Left ventricle myocardium inferior (tissue), 1 donor: ENCODE measurements at places on chromosomes 1 and 21.

GRCh38 chr1:46595127-46595526 is 8.9 kb downstream of the MKNK1 start:
- peak; percentile 77 for DNase-seq

- no peak for DNase-seq
Observed at GRCh38 chr1:186730951-186731729, 50.9 kb upstream of the PTGS2 start.

GRCh38 chr1:33914531-33914930 is 50.7 kb downstream of the HMGB4 start:
- no peak for DNase-seq

DNA sequence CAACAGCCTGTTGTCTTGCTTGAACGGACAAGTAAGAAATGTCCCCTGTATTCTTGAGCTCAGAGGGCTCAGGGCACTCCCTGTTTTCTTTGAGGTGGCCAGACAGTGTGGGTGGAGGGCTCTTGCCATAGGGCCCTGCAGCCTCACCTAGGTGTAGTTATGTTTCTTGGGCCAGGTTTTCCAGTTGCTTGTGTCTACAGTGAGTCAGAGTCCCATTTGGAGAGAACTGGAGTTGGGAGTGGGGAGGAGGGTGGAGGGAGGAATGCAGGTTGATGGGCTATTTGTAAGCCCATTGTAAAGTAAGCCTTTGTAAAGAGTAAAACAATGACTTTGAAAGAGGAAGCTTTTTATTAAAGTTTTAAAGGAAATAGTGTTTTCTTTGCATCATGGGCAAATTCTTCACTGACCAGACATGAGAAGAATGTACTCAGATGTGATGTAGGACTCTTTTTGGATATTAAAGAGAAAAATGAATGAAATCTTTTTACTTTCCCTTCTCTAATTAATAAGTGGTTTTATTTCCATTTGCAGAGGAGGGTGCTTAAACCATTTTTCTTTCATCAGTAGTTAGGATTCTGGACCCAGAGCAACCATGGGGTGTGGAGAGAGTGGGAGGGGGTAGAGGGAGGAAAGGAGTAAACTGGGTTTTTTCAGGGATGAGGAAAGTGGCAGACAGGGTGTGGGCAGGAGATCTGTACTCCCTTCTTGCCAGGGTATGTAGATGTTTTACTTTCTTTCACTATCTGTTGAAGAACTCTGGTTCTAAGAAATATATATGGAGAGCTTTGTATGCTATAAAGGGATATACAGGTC is 45.1 kb upstream of the MACF1 start:
- DNase-seq = no peak

GRCh38 chr1:11098931-11099309 is 749 bp downstream of the EXOSC10 start:
- DNase-seq = no peak

DNA sequence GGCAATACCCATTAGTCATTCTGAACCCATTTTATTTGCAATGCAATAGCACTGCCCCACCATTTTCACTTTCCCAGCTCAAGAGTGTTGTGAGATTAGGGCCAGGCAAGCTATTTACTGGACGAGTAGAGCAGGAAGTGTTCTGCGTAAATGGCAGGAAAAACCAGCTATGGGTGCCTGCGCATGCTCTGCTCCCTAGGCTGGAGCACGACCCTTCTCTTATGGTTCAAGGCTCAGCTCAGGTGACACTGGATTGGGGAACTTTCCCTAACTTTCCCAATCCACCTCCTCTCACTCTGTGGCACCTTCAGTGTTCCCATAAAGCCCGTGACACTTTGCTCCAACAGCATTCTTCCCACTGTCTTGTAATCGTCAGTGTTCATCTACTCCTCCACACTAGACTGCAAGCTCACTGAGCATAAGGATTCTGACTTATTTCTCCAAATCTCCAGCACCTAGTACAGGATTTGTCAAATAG is 3.6 kb upstream of the MAN1A2 start:
- DNase-seq = no peak
